ENCODE measurements at places on chromosomes 6 and 20.

- DNase-seq, result no peak
These were observed 65.2 kb upstream of the PRND start for GRCh38 chr20:4656491-4656890.

DNA sequence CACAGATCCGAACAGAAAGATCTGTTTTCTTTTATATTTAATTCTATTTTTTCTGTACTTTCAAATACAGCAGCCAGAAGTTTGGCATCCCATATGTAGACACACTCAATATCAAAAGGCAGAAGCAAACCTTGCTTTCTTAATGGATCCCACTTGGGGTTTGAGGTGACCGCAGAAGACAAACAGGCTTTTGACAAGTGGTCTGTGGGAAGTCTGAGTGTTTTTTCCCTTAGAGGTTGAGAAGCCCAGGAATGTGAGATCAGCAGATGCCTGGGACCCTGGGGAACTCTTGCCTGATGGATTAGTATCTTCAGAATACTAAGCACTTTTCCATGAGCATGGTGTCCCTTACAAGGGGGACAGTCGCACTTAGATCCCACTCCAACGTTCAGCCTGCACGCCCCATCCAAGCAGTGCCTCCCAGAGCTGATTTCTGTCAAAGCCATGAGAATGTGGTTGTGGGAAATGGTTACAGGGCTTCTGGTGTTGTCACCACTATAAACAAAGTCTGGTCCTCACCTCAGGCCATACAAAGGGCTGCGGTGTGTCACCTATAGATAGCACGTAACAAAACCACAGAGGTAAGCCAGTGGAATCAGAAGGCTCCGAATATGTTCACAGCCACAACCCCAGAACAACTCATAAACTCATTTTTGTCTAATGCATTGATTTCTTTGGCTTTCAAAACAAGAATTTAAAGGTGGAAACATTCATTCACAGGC is 12.7 kb downstream of the IL17F start:
- no peak for DNase-seq

DNA sequence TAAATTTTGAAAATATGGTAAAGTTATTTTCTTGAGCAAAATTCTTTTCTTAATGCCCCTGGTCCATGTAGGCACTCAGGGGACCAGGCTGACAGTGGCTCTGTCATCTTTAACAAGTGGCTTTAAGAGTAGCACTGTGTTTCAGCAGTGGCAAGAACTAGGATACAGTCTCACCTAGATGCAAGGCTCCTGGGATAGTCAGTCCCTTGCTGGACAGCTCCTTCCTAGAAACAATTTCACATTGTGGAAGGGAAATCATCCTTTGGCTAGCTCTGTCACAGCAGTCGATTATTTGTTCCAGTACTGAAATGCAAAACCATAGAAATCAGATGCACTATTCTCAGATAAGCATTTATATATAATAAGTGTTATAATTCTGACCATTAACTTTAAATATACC is 175.4 kb upstream of the KCNQ5 start:
- no peak for DNase-seq

- no peak for DNase-seq
These were observed 161.5 kb upstream of the THBS2 start for GRCh38 chr6:169415179-169415578.

GRCh38 chr6:17580518-17581048 is 19.5 kb upstream of the FAM8A1 start:
- DNase-seq, result no peak

DNA sequence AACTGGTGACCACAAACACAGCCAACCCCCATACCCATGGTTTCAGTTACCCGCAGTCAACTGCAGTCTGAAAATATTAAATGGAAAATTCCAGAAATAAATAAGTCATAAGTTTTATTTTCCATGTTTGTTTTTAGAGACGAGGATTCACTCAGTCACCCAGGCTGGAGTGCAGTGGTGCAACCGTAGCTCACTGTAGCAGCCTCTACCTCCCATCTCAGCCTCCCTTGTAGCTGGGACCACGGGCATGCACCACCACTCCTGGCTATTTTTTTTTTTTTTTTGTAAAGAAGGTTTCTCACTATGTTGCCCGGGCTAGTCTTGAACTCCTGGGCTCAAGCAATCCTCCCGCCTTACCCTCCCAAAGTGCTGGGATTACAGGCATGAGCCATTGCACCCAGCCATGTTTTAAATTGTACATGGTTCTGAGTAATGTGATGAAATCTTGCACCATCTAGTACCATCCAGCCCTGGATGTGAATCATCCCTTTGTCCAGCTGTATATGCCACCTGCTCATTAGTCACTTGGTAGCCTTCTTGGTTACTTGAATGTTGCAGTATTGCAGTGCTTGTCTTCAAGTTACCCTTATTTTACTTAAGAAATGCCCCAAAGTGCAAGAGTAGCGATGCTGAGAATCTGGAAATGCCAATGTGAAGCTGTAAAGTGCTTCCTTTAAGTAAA is 14.5 kb downstream of the CSNK2A1 start:
- no peak for DNase-seq

- DNase-seq, result no peak
These were observed 379.5 kb upstream of the POU3F2 start for GRCh38 chr6:98454809-98455322.

GRCh38 chr6:163985710-163986109 is 571.2 kb downstream of the QKI start:
- DNase-seq, result no peak

- no peak for DNase-seq
These were observed 33.2 kb upstream of the IGF2R start for GRCh38 chr6:159935633-159936032.

- DNase-seq, result no peak
These were observed 381.0 kb upstream of the SASH1 start for GRCh38 chr6:147961481-147962141.

DNA sequence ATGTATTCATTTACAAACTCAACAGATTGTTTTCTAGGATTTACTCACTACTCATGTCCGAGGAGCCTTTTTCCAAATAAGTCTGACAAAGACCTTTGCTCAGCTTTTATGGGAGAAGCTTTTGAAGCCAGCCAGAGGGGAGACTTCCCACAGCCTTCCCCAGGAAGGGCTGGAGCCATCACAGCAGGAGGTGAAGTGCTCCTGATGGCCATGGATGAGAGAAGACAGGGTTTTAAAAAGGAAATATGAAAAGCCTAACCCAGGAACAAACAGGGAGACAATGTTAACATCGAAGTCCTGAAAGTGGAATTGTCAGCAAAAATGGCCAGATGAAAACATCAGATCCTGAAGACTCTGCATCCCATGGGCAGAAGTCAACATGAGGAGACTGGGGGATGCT is 11.6 kb upstream of the TAGAP start:
- no peak for DNase-seq

DNA sequence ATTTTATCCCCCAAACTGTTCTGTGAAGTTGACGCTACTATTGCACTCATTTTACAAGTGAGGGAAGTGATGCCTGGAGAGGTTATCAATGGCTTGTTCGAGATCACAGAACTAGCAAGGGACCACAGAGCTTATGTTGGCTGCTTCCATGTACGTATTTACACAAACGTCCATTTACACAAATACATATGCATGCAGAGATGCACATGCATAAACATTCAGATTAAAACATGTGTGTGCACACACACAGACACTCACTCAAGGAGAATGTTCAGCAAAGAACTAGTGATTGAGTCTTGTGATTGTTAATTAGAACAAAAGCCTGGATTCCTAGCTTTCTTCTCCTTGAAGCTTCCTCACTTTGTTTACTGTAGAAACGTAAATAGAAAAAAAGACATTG is 321.5 kb upstream of the CHD6 start:
- DNase-seq, result no peak

DNA sequence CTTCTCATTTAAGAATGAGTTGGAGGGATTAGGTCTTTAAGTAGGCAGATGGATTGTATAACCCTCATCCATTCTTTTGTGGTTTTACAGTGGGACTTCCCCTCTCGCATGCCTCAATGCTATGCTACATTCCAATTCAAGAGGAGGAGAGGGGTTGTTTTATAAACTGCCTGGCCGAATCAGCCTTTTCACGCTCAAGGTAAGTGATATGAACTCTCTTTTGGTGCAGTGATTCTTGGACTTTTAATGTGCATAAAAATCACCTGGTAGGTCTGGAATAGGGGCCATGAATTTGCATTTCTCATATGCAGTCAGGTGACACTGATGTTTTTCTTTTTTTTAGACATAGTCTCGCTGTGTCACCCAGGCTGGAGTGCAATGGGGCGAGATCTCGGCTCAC is 10.8 kb downstream of the ASXL1 start:
- DNase-seq, result no peak

GRCh38 chr6:81606965-81607381 is 145.5 kb downstream of the TENT5A start:
- DNase-seq, result no peak

GRCh38 chr6:161389756-161390155 is 115.9 kb upstream of the AGPAT4 start:
- no peak for DNase-seq

DNA sequence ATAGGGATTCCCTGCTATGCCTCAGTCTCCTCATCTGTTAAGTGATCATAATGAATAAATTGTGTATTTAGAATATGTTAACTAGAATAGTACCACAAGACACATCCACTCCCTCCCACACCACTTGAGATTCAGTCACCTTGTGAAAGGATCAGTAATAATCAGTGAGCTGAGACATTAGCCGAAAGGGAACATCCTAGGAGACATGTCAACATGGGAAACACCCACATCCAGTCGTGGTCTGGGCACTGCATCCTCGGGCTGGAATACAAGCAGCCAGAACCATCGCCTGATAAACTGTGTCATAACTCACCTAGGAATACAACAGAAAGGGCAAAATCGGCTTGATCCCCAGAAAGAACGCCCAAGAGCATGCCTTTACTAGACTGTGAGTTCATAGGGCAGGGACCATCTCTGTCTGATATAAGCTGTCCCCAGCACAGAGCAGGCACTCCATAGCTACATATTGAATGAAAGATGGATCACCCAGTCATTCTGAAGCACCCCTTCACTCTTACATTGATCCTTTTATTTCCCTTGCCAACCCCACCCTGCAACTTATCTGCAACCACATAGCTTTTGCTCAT is 23.9 kb downstream of the RIPOR2 start:
- no peak for DNase-seq

- DNase-seq, result no peak
These were observed 82.7 kb downstream of the SAMD3 start for GRCh38 chr6:130140084-130140483.

GRCh38 chr6:129353067-129353466 is 356.9 kb downstream of the ARHGAP18 start:
- DNase-seq, result no peak

GRCh38 chr6:111260570-111261298 is 173.4 kb downstream of the SLC16A10 start:
- DNase-seq, result no peak

DNA sequence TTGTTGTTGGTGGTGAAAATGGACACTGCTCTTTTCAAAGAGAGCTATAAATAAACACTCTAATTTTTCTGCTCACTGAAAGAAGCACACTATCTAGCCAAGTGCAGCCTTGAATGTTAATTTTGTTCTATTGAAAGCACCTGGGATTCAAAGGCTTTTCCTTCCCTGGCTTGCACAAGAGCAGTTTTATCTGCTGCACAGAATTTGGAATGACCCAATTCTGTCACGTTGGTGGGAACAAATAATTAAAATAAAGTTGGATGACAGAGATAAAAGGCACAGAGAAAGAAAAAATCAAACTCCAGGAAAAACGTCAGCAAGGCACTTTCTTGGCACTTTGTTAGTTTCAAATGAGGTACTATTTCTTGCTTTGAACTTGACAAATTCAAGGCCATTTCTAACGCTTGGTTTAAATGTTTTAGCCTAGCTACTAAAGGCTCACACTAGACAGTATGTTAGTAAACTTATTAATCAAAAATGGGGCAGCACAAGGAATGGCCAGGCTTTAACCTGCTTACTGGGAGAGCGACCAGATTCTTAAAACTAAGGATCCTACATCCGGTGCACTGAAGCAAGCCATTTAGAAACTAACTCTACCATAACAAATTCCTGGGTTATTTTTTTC is 145.5 kb upstream of the ARG1 start:
- no peak for DNase-seq

DNA sequence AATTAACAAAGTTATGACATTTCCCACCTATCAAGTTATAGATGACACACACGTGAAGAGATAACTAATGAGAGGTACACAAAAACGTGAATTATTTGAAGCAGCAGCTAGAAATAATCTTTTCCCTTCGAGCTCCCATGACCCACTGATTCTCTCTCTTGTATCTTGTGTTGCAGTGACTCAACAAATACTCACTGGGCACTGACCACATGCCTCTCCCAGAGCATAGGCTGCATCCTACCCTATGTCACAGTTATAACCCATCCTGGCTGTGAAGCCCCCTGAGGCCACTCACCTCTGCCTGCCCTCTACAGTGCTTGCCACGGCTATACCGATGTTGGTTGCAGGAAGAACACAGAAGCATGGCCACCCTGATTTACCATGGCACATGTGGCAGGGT is 91.8 kb downstream of the INSM1 start:
- no peak for DNase-seq

DNA sequence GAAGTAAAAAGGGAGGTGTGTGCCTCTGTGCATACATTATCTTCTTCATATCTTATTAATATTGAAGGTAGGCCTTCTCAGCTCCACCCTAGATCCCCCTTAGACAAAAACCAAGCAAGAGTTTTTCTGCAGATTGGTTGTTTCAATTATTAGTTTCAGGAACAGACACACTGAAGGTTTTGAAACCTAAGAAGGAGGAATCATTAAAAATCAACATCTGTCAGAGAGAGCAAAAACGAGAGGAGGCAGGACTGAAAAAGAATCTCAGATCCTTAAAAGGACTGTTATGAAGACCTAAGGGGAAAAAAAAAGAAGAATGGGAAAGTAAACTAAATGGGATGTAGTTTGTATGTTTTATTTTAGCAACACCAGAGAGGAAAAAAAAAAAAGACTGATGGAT is 560.8 kb upstream of the JAG1 start:
- no peak for DNase-seq

- no peak for DNase-seq
These were observed 29.7 kb downstream of the FYN start for GRCh38 chr6:111843347-111844147.

- DNase-seq, result no peak
These were observed 3.5 kb downstream of the CST9 start for GRCh38 chr20:23602241-23602640.

DNA sequence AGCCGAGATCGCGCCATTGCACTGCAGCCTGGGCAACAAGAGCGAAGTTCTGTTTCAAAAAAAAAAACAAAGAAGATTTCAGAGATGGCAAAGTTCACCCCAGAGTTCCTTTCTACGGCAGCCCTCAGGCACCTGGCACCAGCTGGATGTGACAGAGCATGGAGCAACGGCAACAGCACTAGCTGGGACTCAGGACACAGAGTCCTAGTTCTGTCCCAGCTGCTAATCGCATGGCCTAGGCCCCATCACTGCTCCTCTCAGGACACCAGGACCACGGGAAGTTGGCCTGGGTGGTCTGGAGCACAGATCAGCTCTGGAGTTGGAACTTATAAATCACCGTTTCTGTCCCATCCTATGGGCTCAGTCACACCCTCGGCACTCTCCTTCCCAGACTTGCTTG is 1.1 kb downstream of the PGC start:
- DNase-seq, result no peak

GRCh38 chr20:48773837-48774418 is 53.9 kb downstream of the PREX1 start:
- DNase-seq, result no peak

GRCh38 chr6:36389353-36389752 is 1.9 kb upstream of the ETV7 start:
- DNase-seq, result no peak

GRCh38 chr6:117506180-117506835 is 23.8 kb downstream of the DCBLD1 start:
- no peak for DNase-seq

GRCh38 chr6:135300576-135300975 is 119.5 kb downstream of the MYB start:
- DNase-seq, result no peak
